ENCODE measurements at places on chromosomes 11 and 22.

DNA sequence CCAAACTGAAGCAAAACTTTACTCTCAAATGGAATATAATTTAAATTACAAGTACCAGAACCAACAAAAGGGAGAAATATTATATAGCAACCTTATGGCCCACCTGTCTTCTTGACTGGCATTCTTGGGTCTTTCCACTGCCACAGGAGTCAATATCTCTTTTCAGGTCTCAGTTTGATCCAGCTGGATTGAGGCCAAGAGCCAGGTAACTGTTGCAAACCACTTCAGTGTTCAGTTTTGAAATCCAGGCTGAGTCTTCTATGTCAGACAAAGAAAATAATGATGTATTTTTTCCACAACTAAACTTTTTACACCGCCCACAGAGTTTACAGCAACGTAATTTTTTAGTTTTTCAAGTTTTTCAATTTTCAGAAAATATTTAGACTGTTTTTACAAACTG is 648 bp downstream of the DLG2 start:
- no peak for DNase-seq

GRCh38 chr22:28108851-28109250 is 189.8 kb upstream of the PITPNB start:
- no peak for DNase-seq

DNA sequence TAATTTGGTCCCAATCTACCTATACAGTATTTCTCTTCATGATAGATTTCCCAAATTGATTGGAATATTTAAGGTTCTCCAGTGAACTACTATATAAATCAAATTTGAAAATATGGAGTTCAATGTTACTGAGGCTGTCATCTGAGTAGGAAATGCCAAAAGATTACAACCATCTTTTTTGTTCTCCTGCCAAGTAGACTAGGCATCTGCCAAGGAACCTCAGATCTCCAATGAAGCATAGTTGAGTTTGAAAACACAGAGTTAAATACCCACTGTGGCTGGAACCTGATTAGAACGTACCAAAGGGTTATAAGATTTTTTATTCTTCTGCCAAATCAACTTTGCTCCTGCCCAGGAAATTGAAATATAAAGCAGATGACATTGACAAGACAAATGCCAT is 330.9 kb downstream of the CNTN5 start:
- no peak for DNase-seq

- no peak for DNase-seq
Observed at GRCh38 chr11:128717516-128717915, 23.6 kb downstream of the FLI1 start.

- DNase-seq = no peak
Observed at GRCh38 chr11:2675540-2675939, 24.3 kb downstream of the KCNQ1OT1 start.

Measured in NCI-H2081 (cell line).